Suprapubic skin (tissue), 4 donors: ENCODE measurements at places on chromosomes 13 and 19. TPM values are rescaled to one million over a fixed set of nuclear protein-coding genes. Genes with fewer than 3 reads are reported as not detected.
A peak's percentile ranks its signal among the peaks of the same experiment; 100 is the strongest.

Gene TRIP10
- 80.7 TPM for total RNA-seq

Gene NKPD1
- 60.4 TPM for total RNA-seq

Gene ZGLP1
- 1.4 TPM for total RNA-seq

Gene NCR1
- not detected for total RNA-seq

Gene DZIP1
- 1.5 TPM for total RNA-seq

Gene CEACAM8
- total RNA-seq, result not detected

Gene EID2B
- 0.99 TPM for total RNA-seq

Gene JSRP1
- total RNA-seq, result not detected

Gene UQCRFS1
- 45.8 TPM for total RNA-seq

Gene RPL21
- total RNA-seq, result 337 TPM

Gene TBC1D17
- total RNA-seq, result 40.5 TPM

Gene ZNF681
- 2.8 TPM for total RNA-seq

DNA sequence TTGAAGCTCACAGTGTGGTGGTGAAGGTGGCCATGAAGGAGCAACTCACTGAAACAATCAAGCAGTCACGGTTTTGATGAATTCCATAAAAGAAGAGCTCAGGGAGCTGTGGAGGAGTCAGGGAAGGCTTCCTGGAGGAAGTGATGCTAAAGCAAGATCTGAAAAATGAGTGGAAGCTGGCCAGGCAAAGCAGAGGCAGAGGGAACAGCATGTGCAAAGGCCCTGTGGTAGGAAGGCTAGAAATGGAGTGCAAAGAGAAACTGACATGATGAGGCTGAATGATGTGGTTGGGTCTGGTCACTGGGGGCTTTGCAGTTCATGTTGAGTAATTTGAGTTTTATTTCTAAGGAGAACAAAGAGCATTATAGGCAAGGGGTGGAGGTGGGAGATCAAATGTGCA, 6.9 kb downstream of the ADGRE1 start:
- H3K27me3 ChIP-seq, result peaks cover 5% of the 10 kb centered on the region
- no peak for DNase-seq
- no peak overlapping the region for H3K27ac ChIP-seq
- H3K4me3 ChIP-seq, result no peak overlapping the region
- no peaks in the 10 kb centered on the region for H3K4me1 ChIP-seq
- H3K36me3 ChIP-seq, result no peaks in the 10 kb centered on the region

DNA sequence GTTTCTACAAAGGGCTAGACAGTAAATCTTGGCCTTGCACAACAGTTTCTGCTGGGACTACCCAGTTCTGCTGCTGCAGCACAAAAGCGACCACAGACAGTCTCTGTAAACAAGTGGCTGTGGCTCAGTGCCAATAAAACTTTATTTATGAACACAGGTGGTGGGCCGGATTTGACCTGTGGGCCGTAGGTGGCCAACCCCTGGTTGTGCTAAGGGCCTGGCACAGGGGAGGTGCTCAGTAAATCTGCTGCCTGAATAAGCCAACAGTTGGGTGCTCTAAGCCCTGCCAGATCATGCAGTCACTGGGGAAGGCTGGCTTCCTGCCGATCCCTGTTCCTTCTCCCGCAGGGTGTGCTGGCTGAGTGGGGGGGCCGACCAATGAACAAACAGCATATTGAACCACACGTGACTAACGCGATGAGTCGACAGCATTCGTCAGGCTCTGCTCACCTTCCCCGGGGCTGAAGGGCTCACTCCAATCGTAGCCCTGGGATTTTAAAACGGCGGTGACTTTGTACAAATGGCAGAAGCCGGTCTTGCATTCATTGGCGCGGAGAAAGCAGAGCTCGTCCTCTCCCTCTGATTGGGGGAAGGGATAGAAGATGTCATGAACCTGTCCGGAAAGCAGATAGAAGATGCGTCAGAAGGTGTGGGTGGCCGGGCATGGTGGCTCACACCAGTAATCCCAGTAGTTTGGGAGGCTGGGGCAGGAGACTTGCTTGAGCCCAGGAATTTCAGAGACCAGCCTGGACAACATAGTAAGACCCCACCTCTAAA, 24.3 kb upstream of the MYDGF start:
- H3K4me3 ChIP-seq, result no peak overlapping the region
- H3K4me1 ChIP-seq, result peaks cover 55% of the 10 kb centered on the region
- peaks cover 90% of the 10 kb centered on the region for H3K36me3 ChIP-seq
- peak overlapping the region; percentile 85 for H3K27ac ChIP-seq
- H3K27me3 ChIP-seq, result no peaks in the 10 kb centered on the region

GRCh38 chr19:53328967-53329366, 4.6 kb upstream of the ZNF845 start:
- H3K36me3 ChIP-seq, result no peaks in the 10 kb centered on the region
- H3K4me3 ChIP-seq, result no peak overlapping the region
- peaks cover 2% of the 10 kb centered on the region for H3K4me1 ChIP-seq
- no peak for DNase-seq
- H3K27ac ChIP-seq, result no peak overlapping the region

- no peak overlapping the region for H3K4me3 ChIP-seq
- no peak for DNase-seq
- peaks cover 29% of the 10 kb centered on the region for H3K4me1 ChIP-seq
These were observed 17.7 kb downstream of the GRIK5 start for GRCh38 chr19:42052241-42052863.

DNA sequence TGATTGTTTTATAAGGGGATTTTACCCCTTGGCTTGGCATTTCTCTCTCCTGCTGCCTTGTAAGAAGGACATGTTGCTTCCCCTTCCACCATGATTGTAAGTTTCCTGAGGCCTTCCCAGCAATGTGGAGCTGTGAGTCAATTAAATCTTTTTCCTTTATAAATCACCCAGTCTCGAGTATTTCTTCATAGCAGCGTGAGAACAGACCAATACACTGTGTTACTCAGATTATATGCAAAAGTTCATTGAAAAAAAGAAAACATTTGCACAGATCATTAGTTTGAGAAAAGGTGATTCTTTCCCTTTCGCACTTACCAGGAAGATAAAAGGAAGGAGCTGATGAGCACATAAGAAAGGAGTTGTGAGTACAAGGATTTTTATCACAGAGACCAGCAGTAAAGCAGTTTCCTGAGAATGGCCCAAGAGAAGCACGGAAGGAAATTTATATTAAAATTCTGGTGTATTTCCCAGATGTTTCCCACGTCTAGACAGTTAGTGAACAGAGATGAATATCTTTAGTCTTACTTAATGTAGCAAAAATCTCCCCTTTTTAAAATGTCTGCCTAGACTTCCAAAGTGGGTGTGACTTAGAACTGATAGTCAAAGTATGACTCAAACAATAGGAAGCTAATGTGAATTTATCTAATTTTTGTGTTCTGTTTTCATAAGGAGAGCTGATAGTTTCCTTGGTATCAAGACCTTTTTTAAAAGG, 431.8 kb upstream of the SGCG start:
- no peak for DNase-seq
- no peak overlapping the region for H3K4me3 ChIP-seq
- no peaks in the 10 kb centered on the region for H3K4me1 ChIP-seq
- H3K27ac ChIP-seq, result no peak overlapping the region
- no peaks in the 10 kb centered on the region for H3K36me3 ChIP-seq

GRCh38 chr13:91101381-91101780, 246.1 kb upstream of the MIR17HG start:
- H3K4me1 ChIP-seq, result no peaks in the 10 kb centered on the region
- no peaks in the 10 kb centered on the region for H3K27me3 ChIP-seq
- H3K36me3 ChIP-seq, result no peaks in the 10 kb centered on the region
- no peak overlapping the region for H3K4me3 ChIP-seq

- DNase-seq, result no peak
- H3K4me3 ChIP-seq, result no peak overlapping the region
- H3K27ac ChIP-seq, result no peak overlapping the region
- peaks cover 6% of the 10 kb centered on the region for H3K4me1 ChIP-seq
These were observed 118.3 kb downstream of the USP12 start for GRCh38 chr13:27053210-27053884.

DNA sequence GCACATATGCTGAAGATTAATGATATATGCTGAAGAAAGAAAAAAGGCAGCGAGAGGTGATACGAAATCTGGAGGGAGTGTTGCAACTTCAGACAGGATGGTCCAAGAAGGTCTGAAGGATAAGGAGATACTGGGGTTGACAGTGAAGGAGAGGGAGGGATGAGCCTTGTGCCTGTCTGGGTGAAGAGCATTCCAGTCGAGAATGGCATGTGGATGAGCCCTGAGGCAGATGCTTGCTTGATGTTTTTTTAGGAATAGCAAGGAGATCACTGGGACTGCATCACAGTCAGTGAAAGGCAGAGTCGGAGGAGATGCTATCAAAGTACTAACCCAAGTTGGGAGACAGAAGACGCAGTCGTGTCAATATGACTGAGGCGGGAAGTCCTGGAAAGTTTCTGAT, 13.3 kb upstream of the LAIR2 start:
- no peak overlapping the region for H3K4me3 ChIP-seq
- no peaks in the 10 kb centered on the region for H3K36me3 ChIP-seq
- no peak overlapping the region for H3K27ac ChIP-seq
- H3K4me1 ChIP-seq, result no peaks in the 10 kb centered on the region

- no peak overlapping the region for H3K27ac ChIP-seq
- H3K4me1 ChIP-seq, result no peaks in the 10 kb centered on the region
- peaks cover 73% of the 10 kb centered on the region for H3K36me3 ChIP-seq
These were observed 8.1 kb upstream of the CCNP start for GRCh38 chr19:40234429-40235237.

GRCh38 chr13:46914341-46914740, 17.5 kb upstream of the HTR2A start:
- no peaks in the 10 kb centered on the region for H3K36me3 ChIP-seq
- H3K4me3 ChIP-seq, result no peak overlapping the region
- no peaks in the 10 kb centered on the region for H3K4me1 ChIP-seq
- DNase-seq, result no peak

GRCh38 chr13:20132052-20132634, 28.7 kb downstream of the GJA3 start:
- DNase-seq, result peak; percentile 40
- H3K4me3 ChIP-seq, result no peak overlapping the region
- H3K27ac ChIP-seq, result no peak overlapping the region
- peaks cover 22% of the 10 kb centered on the region for H3K4me1 ChIP-seq
- H3K27me3 ChIP-seq, result peaks cover 58% of the 10 kb centered on the region

GRCh38 chr19:33683881-33684537, 62.3 kb downstream of the CHST8 start:
- H3K4me3 ChIP-seq, result no peak overlapping the region
- no peak overlapping the region for H3K27ac ChIP-seq
- no peaks in the 10 kb centered on the region for H3K4me1 ChIP-seq
- peaks cover 61% of the 10 kb centered on the region for H3K27me3 ChIP-seq

DNA sequence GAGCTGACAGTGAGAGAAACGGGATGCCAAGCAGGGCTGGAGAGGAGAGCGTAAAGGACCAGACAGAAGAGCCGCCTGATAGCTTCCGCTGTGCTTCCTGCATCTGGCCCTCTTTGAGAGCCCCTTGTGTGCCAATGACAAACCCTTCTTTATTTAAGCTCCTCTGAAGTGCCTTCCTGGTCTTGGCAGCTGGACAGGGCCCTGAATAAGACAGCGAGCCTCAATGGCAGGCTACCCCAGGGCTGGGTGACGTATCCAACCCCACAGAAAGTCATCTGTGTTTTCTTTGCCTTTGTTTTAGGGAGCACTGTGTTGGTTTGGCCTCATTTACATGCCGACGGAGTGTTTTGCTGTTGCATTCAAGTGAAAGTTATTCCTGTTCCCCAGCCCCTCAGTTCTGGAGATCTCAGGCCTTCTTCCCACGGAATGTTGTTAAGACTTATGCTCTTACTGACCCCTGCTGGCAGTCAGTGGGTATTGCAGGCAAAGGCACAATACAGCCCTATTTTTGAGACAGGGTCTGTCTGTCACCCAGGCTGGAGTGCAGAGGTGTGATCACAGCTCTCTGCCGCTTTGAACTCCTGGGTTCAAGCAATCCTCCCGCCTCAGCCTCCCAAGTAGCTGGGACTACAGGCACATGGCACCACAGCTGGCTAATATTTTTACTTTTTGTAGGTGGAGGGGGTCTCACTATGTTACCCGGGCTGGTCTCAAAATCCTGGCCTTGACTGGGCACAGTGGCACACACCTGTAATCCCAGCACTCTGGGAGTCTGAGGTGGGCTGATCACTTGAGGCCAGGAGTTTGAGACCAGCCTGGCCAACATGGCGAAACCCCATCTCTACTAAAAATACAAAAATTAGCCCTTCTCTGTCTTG, 16.8 kb downstream of the CCL25 start:
- no peaks in the 10 kb centered on the region for H3K36me3 ChIP-seq
- no peak for DNase-seq
- H3K27ac ChIP-seq, result no peak overlapping the region
- peaks cover 3% of the 10 kb centered on the region for H3K27me3 ChIP-seq

GRCh38 chr13:102657630-102658029, 37.2 kb downstream of the METTL21C start:
- H3K4me1 ChIP-seq, result no peaks in the 10 kb centered on the region
- DNase-seq, result no peak
- no peak overlapping the region for H3K4me3 ChIP-seq
- peaks cover 60% of the 10 kb centered on the region for H3K36me3 ChIP-seq
- H3K27ac ChIP-seq, result no peak overlapping the region

- no peaks in the 10 kb centered on the region for H3K27me3 ChIP-seq
- no peak for DNase-seq
- peaks cover 97% of the 10 kb centered on the region for H3K36me3 ChIP-seq
- H3K4me1 ChIP-seq, result no peaks in the 10 kb centered on the region
These were observed 30.8 kb downstream of the SMARCA4 start for GRCh38 chr19:10991521-10992081.

DNA sequence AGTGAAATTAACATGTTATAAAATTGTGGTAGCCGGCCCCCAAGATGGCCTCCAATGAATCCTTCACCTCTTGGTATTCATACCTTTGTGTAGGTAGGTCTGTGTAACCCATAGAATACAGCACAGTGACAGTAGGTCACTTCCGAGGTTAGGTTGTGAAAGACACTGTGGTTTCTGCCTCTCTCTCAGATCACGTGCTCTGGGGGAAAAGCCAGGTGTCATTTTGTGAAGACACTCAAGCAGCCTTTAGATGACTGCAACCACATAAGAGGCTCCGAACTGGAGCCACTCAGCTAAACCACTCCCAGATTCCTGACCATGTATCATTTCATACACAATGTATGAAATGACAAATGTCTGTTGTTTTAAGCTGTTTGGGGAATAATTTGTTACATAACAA, 9.8 kb upstream of the USPL1 start:
- no peak overlapping the region for H3K4me3 ChIP-seq
- no peak for DNase-seq
- no peak overlapping the region for H3K27ac ChIP-seq
- H3K4me1 ChIP-seq, result no peaks in the 10 kb centered on the region
- no peaks in the 10 kb centered on the region for H3K27me3 ChIP-seq

DNA sequence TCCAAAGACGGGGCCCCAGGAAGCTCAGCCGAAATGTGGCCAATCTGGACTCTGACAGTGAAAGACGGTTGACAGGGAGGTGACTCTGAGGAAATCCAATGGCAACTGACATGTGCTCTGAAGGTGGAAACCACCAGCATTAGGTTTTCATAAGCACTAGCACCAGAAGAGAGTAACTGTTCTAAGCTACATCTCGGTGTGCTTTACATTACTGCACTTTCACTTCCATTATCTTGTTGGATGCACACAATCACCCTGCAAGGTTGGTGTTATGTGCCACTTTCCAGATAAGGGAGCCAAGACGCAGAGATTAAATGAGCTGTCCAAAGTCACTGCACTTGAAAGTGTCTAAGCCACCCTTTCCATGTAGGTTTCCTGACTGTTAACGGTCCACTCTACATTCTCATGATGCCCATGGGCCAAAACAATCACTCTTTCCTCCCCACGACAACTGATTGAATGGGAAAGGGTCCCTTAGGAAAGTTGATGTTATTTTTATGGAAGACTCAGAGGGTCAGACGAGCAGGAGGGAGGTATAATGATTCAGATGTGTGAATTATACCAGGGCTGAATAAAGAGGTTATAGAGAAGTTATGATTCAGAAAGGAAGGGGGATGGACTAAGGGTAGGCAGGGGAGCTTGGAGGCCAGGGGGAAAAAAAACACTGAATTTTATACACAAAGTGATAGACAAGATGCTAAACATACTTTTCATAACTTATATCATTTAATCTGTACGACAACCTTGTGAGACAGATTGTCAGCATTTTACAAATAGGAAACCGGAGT, 52.8 kb downstream of the RUBCNL start:
- no peak for DNase-seq
- H3K4me1 ChIP-seq, result no peaks in the 10 kb centered on the region
- H3K27me3 ChIP-seq, result no peaks in the 10 kb centered on the region
